ENCODE measurements at places on chromosomes 7 and 10. TPM values are rescaled to one million over a fixed set of nuclear protein-coding genes. Genes with fewer than 3 reads are reported as not detected.

Gene CHST12
- 2.4 TPM for total RNA-seq

Gene AOC1
- total RNA-seq: not detected

Gene ENTPD1
- total RNA-seq: not detected

Gene NPC1L1
- total RNA-seq: 0.09 TPM

Gene PAX4
- not detected for total RNA-seq

Gene PLAC9
- total RNA-seq: not detected

Gene COL17A1
- total RNA-seq: not detected

Gene CTNNA3
- 0.23 TPM for total RNA-seq

GRCh38 chr10:94010886-94011285, 17.2 kb downstream of the PLCE1 start:
- no peak for DNase-seq

GRCh38 chr10:95640891-95641315, 15.6 kb downstream of the ALDH18A1 start:
- DNase-seq: no peak

DNA sequence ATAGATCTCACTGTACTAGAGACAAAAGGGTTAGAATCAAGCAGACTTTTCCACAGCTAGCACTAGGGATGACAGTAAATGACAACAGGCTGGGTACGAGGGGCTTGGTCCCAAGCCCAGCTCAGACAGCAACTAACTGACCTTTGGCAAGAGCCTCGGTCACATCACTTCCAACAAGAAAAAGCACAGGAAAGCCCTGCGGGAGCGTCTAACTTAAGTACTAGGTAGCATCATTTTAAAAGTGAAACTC, 22.8 kb downstream of the CALML3 start:
- DNase-seq: no peak

GRCh38 chr7:133572843-133573242, 320.0 kb downstream of the EXOC4 start:
- DNase-seq: no peak

- no peak for DNase-seq
Measured at GRCh38 chr10:96096958-96097357, 33.1 kb upstream of the ZNF518A start.

DNA sequence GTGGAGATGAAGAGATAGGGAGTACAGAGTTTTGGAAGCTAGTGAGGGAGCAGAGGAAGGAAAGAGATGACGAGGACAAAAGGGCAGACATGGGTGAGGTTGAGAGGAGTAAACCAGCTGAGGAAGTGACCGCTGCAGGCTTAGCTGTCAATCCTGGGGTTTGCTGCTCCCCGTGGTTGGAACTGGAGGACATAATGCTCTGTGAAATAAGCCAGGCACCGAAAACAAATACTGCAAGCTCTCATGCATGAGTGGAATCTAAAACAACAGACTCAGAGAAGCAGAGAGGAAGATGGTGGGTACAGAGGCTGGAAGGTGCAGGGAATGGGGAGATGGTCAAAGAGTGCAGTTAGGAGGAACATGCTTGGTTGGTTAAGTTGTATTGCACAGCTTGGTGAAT, 482.2 kb upstream of the C7orf33 start:
- no peak for DNase-seq

GRCh38 chr7:135801045-135801693, 52.6 kb upstream of the FAM180A start:
- DNase-seq: peak; percentile 71

DNA sequence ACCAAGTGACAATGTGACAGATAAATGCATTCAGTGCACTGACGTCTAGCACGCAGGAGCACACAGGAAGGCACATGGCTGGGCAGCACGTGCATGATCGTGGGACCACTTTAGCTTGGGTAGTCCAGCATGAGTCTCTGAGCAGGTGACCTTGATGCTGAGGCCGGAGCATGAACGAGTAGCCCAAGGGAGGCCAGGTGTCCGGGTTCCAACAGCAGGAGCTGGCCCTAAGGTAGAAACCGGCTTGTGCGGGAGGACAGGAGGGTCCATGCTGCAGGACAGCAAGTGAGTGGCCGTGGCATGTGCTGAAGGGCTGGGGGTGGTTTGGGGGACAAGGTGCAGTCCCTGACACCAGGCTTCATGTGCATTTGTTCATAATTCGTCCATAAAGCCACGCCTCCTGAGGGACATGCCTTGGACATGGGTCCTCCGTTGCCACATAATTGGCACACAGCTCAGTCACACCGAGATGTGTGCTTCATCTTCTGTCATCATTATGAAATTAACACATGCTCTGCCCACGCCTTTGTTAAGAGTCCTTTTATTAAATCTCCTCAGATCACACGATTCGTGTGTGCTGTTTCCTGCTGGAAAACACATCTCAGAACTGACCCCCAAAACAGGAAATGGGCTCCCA, 3.1 kb upstream of the STK32C start:
- no peak for DNase-seq

DNA sequence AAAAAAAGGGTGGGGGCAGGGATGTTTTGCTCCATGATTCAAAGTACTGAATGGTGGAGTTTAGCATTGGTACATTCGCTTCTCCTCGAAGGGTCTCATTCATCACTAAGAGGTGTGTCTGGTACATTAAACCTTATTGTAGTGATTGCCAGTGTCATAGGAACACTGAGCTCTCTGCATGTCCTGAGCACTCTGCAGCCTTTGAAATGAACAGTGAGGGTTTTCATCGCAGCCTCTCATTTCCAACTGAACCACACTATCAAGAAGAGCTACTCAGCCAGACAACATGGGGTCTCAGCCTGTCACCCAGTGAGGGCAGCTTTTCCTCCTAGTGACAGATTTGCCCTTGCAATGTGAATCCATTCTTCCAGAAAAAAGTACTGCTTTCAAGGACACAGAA, 7.6 kb upstream of the DEPP1 start:
- DNase-seq: no peak

DNA sequence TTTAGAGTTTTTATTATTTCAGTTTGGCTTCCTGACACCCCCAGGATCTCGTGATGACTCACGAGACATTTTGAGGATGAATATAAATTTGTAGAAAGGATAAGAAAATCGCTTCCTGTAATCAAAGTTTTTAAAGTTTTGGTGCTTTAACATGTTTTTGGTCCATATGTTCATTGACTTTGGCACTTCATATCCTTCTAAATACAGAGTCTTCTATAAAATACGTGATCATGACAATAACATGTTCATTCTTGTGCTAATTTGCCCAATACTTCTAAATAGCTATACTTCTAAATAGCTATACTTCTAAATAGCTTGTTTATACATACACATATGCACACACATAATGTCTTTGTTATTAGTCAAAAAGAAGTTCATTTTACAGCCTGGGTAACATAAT, 341.9 kb downstream of the PLXDC2 start:
- no peak for DNase-seq

- no peak for DNase-seq
Measured at GRCh38 chr10:74058071-74058470, 60.2 kb downstream of the VCL start.

GRCh38 chr10:69842020-69842419, 40.3 kb downstream of the COL13A1 start:
- no peak for DNase-seq

DNA sequence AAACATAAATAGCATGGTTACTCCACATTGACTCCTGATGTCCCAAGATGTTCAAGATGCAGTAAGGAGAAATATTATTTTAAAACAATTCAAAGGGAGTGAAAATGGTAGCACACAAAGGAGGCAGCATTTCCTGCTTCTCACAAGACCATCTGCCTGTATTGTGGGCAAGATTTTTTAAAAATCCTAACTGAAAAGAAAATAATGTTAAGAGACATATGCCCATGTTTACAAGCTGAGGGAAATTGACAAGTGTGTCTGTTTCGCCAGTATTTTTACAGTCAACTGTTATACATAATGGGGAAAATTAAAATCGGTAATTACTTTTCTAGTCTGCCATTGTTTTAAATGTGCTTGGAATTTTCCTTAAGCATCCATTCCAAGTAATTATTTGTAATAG, 646.2 kb upstream of the C7orf33 start:
- DNase-seq: no peak

- DNase-seq: peak; percentile 85
Measured at GRCh38 chr7:20307119-20307518, 23.6 kb upstream of the ITGB8 start.

- no peak for DNase-seq
Measured at GRCh38 chr10:132247943-132248342, 59.8 kb downstream of the STK32C start.

GRCh38 chr10:32909456-32909855, 48.6 kb downstream of the ITGB1 start:
- no peak for DNase-seq

DNA sequence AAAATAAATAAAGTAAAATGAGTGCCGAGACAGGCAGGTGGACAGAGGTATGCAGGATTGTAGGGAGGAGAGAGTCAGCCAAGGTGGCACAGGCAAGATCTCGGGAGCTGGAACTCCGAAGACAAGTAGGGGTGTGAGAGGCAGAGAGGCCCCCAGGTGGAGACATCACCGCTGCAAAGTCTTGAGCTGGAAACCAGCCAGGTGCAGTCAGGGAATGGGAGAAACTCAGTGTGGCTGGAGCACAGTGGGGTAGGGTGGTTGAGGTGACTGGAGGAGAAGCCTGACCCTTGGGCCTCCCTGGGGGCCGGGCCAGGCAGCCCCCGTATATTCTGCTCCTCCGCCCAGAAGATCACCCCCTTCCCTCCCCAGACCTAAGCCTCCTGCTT, 4.2 kb downstream of the EPHB4 start:
- no peak for DNase-seq

GRCh38 chr10:59285848-59286247, 76.5 kb downstream of the FAM13C start:
- no peak for DNase-seq

- DNase-seq: no peak
Measured at GRCh38 chr10:103968441-103969391, 1.8 kb downstream of the SLK start.

- peak; percentile 42 for DNase-seq
Measured at GRCh38 chr10:108544500-108545120, 1378.7 kb downstream of the XPNPEP1 start.

DNA sequence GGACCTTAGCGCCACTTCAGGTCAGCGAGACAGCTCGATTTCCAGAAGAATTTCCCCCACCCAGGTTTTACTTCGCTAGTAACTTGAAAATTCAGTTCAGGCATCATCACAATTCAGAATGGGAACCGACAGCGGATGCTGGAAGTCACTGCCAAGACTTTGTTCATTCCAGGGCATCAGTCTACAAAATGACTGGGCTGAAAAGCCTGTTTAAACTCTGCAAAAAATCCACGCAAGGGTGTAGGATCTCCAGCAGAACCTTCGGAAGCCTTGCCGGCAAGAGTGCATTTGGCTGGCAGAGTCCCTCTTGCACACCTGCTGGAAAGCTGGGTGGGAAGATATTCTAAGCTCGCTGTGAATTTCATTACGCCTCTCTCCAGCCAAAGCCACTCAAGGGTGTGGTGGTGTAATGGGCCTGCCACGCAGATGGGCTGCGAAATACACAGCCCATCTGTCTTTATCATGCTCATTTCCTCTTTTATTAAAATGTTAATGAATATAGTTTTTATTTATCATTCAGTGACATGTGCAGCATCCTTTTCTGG, 672.0 kb upstream of the FOXK1 start:
- DNase-seq: no peak

GRCh38 chr10:86374664-86375063, 8.1 kb upstream of the GRID1 start:
- no peak for DNase-seq

DNA sequence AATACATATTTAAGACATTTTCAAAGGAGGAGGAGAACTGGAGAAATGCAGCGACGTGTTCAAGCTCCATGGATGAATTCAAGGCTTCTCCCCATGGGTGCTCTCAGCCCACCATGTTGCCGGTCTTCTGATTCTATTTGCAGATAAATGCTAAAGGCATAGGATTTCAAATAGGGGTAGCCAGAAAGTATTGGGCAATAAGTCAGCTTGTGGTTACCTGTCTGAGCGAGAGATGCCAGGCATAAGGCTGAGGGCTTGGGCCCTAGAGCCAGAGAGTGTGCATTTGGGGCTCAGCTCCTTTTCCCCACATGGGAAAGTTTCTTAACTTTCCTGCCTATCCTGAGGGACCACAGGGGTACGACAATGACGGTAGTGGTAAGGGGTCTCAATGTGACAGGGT, 180.0 kb downstream of the PARD3 start:
- no peak for DNase-seq

DNA sequence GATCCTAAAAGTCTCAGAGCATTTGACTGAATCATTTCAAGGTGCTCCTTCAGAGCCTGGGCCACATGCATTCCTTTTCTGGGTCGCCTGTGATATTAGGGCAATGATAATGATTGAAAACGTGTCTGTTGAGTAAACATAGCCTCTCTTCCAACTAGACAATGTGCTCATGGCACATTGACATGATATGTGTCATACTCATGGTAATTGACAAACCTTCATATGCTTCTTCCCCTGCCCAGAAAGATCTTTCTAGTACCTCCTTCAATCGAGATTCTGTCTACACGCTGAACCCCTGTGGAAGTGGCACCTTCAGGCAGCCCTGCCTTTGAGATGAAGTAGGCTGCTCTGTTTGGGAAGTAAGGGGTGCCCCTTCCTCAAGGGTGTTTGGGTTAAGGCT, 98.9 kb upstream of the TCF7L2 start:
- no peak for DNase-seq

- DNase-seq: no peak
Measured at GRCh38 chr7:42930889-42931288, 1.1 kb downstream of the PSMA2 start.

DNA sequence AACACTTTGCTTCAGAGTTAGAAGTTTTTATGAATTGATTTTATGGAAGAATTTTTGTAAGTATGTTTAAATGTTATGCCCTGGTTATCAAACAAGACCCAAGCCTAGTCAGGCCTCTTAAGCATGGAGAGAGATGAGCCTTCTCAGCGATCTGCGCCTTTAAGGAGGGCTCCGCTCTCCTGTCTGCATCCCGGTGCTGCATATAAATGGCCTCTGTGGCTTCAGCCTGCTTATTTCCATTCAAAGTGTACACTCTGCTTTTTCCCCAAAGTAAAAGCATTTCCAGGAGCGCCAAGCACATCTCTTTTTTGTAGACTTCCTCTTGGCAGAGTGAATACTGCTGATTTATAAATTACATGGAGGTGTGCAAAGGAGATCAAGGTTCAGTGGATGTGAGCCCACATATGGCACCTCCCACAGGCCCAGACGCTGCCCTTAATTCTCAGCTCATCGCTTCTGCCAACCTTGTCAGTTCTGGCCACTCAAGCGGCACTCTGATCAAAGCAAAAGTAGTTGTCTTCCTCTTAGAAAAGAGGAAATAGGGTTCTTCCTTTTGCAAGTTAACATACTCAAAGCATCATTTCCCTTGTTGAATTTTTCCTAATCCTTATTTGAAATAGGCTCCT, 70.0 kb upstream of the SFMBT2 start:
- no peak for DNase-seq

All from NCI-H460 (cell line).